AG10803 (cell line): ENCODE measurements at places on chromosomes 5 and 9.

- DNase-seq, result peak; percentile 24
These were observed 191.0 kb downstream of the TARS1 start for GRCh38 chr5:33631786-33632185.

DNA sequence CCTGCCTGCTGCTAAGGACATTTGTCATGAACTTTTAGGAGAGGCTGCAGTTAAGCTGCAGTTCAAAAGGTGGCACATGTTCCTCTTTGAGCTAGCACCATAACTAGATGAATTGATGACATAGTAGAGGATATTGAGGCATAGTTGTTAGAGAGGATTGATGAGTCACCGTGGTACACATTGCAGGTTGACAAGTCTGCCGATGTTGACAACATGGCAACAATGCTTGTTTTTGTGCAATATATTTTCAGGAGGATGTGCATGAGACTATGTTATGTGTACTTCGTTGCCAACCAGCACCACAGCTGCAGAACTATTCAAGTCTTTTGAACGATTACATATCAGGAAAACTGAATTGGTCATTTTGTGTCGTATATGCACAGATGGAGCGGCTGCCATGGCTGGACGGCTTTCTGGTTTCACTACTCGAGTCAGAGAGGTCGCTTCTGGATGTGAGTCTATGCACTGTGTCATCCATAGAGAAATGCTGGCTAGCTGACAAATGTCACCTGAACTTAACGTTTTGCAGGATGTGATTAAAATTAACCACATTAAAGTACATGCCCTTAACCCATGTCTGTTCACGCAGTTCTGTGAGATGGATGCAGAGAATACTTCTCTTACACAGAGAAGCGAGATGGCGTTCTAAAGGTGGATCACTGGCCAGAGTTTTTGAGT, 24.2 kb downstream of the ANP32B start:
- peak; percentile 16 for DNase-seq

DNA sequence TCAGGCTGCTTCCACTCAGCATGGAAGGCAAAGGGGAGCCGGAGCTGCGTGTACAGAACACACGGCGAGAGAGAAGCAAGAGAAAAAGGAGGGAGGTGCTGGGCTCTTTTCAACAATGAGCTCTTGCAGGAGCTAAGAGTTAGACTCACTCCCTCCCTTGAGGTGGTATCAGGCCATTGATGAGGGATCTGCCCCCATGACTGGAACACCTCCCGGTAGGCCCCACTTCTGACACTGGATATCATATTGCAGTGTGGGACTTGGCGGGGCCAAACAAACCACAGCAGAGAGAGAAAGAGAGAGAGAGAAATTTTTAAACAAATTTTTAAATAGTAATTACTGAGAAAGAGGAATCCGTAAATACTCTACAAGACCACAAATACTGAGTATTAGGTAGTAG, 182.2 kb downstream of the TRIO start:
- no peak for DNase-seq

- no peak for DNase-seq
These were observed 1427.7 kb upstream of the C9orf72 start for GRCh38 chr9:29001006-29001405.

GRCh38 chr9:13446938-13447842, 167.7 kb upstream of the MPDZ start:
- no peak for DNase-seq

- DNase-seq, result no peak
These were observed 135.4 kb upstream of the SLC30A5 start for GRCh38 chr5:68958428-68958827.

DNA sequence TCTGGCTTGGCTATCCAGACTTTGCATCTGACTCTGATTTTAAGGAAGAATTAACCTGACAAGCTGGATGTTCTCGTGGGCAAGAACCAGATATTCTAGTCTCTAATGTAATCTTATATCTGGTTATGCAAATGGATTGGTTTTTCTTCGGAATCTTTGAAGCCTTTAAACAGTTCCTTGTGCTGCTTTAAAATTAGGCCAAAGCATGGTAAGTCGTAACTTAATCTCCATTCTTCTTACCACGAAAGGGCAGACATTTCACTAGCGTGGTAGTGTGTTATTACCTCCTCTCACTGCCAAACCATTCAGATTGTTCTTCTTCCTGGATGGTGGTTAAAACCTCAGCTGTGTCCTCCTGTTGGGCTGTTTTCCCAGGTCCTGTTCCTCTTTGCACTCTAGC, 34.1 kb upstream of the TTC23L start:
- peak; percentile 39 for DNase-seq

DNA sequence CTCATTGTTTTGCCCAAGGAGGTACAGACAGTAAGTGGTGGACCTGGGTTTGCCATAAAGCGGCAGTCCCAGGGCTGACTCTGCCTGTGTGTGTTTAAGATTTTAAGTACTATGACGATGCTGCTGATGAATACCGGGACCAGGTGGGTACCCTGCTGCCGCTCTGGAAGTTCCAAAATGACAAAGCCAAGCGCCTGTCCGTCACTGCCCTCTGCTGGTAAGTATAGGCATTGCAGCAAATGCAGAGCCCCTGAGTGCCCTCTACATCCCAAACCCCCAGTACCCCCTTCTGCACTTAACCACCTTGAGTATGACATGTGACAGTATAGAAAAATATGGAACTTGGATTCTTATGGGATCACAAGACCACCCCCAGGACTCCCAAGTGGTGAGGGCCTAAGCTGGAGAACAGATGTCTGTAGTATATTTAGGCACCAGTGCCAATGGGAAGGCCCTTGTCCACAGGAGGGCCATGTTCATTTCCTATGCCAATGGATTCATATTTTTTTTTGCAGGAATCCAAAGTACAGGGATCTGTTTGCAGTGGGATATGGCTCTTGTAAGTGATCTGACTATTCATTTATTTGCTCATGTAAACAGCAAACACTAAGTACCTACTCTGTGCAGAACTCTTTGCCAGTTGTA, 22.0 kb downstream of the ENHO start:
- peak; percentile 17 for DNase-seq

GRCh38 chr5:83973925-83974815, 253.5 kb upstream of the HAPLN1 start:
- no peak for DNase-seq

GRCh38 chr5:133356984-133357421, 255.3 kb downstream of the FSTL4 start:
- no peak for DNase-seq

DNA sequence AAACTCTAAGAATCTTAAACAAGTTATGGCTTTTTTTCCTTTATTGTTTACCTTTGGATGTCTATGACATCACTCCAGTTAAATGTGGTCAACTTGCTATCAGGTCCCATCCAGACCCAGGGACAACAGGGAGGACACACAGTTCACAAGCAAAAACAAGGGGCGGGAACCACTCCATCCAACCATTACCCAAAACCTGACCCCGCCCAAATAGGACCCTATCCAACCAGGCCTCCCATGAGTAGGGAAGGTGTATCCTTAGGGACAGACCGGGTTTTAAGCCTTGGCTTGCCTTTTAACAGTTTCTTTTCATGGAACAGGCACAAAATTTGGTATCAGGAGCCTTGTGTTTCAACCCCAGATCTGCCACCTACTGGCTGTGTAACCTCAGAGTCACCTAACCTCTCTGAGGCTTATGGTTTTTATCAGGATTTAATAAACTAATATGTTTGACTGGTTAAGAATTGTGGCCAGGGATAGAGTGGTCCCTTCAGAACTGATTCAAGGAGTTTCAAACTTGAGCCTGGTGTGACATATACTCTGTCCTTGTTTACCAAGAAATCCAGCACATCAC, 127.7 kb upstream of the RAD23B start:
- DNase-seq, result no peak

DNA sequence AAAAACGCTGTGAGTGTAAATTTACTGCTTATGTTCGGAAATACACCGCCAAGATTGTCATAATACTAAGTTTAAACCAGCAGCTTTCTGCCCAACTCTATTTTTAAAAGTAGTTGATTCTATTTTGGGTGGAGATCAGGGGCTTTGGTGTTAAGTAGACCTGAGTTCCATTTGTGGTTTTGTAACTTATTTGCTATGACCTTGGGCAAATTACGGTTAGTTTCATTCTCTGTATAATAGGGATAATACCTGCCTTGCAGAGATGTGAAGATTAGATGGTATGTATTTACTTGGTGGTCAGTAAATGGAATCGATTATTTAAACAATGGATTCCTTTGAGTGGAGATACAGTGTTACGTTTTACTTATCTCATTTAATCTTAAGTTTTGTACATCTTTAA, 1.6 kb downstream of the RAD23B start:
- DNase-seq, result no peak

GRCh38 chr5:163565931-163566608, 60.7 kb downstream of the MAT2B start:
- DNase-seq, result peak; percentile 28

DNA sequence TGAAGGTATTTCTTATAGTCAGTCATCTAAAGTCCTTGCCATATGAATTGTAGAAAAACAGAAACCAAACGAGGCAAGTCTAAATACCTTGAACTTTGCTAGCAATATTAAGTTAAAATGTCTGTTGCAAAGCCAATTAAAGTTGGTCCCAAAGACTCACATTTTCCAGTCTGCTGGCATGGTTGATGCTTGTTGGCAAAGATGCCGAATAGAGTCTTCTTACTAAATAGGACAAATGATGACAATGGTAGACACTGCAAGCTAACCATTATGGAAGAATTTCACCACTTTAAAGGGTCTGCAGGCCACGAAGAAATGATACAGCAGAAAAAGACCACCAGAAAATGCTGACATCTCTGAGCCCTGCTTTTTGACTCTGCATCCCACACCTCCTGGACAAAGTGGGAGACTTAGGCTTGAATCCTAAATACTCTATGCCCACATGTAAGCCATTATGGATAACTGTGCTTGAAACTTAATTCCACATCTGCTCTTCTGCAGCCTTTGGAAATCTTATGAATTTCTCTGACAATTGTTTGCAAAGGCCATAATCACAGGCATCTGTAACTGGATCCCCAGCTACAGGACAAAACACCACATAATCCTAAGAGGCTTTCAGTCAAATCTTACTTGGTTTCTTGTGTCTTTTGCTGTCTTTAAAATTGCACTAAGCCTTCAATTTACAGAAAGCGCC, 61.3 kb downstream of the LHFPL2 start:
- no peak for DNase-seq

DNA sequence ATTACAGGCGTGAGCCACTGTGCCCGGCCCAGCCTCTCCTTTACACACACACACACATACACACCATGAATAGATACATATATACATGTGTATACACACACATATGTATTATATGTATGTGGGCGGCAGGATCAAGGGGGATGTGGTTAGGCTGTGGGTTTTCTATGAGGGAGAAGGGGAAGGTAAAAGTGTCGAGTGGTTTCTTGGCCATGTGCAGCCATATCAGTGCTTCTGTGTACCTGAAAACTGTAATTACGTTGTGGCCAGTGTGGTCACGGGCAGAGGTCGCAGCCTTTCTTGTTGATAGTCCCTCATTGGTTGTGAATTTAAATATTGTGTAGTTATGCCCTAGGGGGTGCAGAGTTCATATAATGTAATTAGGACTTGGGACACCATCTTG, 16.5 kb downstream of the CDK20 start:
- DNase-seq, result no peak
